T-helper 9 cell (primary cell): ENCODE measurements at places on chromosomes 16 and 17.

GRCh38 chr16:20411055-20411454 lies 1.7 kb downstream of the ACSM5 start:
- DNase-seq: no peak

GRCh38 chr17:9928601-9929333 lies 23.7 kb upstream of the RCVRN start:
- DNase-seq: no peak

DNA sequence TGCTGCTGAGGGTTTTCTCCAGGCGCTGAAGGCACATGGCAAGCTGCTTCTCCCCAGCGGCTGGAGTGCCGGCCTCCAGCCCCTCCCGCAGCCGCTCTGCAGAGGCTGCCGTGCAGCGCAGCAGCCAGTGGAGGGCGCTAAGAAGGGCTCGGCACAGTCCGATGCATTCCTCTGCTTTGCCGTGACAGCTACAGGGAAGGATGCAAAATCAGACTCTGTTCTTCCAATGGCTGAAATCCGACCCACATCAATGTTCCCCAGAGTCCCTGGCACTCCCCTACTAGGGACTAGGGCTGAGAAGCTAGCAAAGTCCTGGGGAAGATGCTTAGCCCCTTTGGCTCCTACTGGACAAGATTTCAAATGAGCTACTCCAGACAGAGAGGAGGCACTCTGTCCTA lies 19.0 kb downstream of the MED24 start:
- DNase-seq: no peak

DNA sequence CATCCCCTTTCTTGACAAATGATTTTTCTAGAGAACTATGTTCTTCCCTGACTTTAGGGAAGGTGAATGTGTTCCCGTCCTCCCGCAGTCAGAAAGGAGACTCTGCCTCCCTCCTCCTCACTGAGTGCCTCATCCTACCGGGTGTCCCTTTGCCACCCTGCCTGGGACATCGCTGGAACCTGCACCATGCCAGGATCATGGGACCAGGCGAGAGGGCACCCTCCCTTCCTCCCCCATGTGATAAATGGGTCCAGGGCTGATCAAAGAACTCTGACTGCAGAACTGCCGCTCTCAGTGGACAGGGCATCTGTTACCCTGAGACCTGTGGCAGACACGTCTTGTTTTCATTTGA lies 7.4 kb downstream of the NAT9 start:
- no peak for DNase-seq

GRCh38 chr17:49603238-49603637 lies 27.6 kb downstream of the NXPH3 start:
- no peak for DNase-seq

GRCh38 chr17:78414178-78415162 lies 36.0 kb downstream of the PGS1 start:
- peak; percentile 32 for DNase-seq

DNA sequence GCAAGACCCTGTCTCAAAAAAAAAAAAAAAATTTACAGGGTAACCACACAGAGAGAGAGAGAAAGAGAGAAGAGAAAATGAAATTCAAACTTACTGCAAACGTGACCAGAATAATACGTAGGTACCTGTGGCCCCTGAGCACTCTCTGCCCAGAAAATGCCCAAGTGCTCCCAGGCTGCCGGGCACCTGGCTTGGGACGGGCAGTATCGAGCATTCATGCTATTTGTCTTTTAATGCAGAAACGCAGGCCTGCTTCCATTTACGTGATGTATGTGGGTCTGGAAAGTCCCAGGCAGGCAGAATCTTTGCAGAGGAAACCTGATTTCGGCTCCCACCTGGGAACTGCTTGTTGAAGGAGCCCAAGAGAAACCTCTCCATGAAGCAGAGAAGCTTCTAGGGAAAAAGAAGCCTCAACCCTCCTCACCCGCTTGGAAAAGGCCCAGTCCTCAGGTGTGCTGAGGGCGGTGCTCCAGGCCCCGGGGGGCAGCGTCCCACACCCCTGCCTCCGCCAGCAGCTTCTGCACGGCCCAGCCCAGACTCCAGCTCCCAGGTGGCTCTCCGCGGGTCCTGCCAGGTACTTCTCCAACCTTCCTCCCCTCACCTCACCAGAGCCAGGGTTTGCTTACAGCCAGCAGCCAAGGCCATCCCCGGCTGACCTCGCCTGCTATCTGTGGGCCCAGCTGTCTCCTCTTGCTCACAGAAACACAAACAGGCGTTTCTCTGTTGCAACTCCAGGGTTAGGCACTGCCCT lies 14.0 kb downstream of the RPH3AL start:
- DNase-seq: no peak

DNA sequence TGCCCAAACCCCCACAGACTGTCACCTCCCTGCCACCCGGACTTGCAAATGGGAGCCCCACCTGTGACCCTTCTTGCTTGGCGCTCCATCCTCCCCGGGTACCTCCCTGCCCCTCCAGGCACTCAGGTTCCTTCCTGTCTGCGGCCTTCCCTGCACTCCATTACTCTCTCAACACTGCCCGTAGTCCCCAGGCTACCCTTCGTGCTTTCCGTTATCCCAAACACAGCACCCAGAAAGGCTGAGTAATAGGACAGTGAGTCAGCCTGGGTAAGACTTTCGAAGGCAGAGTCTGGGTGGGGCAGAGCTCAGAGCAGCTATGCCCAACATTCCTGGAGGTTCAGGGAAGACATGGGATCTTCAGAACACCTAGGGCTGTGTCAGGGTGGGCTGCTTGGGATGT lies 16.6 kb upstream of the C16orf74 start:
- DNase-seq: no peak

DNA sequence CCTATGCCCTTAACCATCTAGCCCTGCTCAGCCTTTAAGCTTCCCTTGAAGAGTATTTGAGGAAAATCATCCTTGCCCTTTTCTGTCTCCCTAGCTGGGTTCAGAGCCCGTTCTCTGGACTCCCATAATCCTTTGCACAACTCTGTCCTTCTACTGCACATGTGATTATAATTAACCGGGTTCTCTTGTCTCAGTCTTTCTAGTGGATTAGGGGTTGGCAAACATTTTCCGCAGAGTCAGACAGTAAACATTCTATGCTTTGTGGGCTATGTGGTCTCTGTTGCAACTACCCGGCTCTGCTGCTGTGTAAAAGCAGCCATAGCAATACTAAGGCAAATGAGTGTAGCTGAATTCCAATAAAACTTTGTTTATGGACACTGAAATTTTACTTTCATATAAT lies 80.0 kb downstream of the CDRT15 start:
- DNase-seq: no peak

DNA sequence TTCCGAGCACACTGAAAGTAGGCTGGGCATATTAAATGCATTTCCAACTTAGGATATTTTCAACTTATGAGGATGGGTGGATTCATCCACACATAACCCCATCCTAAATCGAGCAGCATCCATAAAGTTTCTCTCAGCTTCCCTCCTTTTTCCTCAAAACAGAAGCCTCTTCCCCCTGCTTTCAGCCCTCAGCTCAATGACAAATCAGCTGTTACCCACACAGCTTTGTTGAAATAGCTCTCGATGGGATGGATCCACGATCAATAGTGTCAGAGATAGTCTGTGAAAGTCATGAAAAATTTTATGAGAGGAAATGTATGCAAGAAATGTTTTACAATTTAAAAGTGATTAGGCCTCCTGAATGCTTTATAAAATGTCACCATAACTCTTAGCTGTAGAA lies 2.5 kb downstream of the DHX33 start:
- DNase-seq: no peak

GRCh38 chr17:19756546-19756945 lies 8.4 kb upstream of the ALDH3A1 start:
- DNase-seq: no peak

GRCh38 chr16:50335196-50335958 lies 33.4 kb downstream of the BRD7 start:
- DNase-seq: no peak

DNA sequence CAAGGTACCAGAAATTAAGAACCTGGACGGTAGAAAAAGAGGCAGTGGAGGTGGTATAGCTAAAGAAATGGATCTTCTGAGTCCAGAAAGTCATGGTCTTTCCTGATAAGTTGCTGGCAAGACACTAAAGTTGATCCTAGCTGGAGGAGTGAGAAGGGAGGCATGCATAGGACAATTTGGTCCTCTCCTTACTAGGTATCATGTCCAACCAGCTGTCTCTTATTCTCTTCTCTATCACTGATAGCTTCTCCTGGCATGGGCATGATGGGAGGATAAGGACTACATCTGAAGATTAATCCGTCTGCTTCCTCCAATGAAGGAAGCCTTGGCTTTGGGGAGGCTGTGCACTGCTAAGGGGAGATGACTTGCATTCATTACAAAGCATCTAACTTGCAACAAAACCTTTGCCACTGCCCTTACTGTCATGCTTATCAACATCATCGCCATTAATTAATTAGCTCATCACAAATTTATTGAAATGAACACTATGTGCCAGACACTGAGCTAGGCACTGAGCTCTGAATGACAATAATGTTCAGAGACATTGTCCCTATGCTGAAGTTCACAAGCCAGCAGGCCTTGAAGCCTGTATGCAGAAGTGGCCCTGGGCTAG lies 3.1 kb upstream of the FAM117A start:
- DNase-seq: no peak

- DNase-seq: no peak
These were observed 6.5 kb downstream of the GRB7 start for GRCh38 chr17:39744075-39744835.

DNA sequence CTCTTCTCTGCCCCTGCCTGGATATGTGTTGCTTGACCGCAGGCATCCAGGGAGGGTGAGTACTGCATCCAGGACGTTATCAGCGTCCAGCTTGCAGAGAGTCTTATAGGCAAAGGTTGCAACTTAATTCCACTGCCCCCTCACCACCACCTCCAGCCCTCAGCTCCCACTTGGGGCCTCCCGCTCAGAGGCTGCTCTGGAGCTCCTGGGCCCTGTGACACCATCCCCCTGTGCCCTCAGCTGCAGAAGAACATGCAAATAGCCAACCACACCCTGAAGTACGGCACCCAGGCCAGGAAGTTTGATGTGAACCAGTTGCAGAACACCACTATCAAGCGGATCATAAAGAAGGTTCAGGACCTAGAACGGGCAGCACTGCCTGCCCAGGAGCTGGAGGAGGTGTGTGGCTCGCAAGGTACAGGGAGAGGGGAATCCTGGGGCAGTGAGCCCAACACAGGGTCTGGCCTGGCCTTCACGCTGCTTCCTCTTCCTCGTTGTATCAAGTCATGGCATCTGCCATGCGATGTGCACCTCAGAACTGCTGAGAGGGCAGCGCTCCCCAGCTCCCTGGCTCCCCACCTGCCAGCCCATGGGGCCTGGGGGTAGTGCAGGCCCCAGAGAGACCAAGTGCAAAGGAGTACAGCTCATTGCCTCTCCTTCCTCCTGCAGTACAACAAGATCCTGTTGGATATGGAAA lies 9.6 kb downstream of the ACE start:
- DNase-seq: no peak

- DNase-seq: no peak
These were observed 18.2 kb upstream of the KRT20 start for GRCh38 chr17:40903129-40903847.

DNA sequence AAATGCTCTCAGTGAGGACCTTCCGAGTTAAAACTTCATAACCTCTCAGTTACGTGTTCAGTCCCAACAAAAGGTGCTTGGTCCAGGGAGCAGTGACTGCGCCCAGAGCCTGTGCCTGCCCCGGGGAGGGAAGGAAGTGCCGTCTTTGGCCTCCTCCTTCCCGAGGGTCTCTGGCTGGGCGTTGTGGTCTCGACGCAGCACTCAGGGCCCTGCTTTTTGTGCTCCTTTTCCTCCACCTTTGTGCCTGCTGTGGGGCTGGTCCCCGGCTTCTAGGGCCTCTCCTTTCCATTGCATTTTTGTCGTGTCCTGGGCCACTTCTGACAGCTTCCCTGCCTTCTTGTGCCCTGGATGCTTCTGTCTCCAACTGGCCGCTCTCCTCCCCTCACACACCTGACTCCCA lies 29.1 kb downstream of the CRAMP1 start:
- no peak for DNase-seq

DNA sequence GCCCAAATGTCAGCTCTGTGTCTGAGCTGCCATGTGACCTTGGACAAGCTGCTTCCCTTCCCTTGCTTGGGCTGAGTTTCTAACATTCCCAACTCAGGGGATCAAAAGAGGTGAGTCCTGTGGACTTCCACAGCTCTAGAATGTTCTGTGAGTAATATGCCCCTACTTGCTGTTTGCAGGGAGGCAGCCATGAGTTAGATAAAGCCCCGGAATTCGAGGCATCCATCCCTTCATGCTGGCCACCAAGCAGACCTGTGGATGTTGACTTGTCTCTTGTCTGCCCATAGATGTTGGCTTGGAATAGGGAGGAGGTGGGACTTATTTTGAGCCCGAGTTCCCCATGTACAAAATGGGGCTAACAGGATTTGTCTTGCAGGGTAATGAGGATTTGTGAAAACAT lies 36.2 kb downstream of the KSR1 start:
- DNase-seq: no peak

GRCh38 chr16:1362807-1363206 lies 11.1 kb downstream of the GNPTG start:
- DNase-seq: no peak

- DNase-seq: no peak
These were observed 2.5 kb downstream of the KANSL1 start for GRCh38 chr17:46190763-46191162.

DNA sequence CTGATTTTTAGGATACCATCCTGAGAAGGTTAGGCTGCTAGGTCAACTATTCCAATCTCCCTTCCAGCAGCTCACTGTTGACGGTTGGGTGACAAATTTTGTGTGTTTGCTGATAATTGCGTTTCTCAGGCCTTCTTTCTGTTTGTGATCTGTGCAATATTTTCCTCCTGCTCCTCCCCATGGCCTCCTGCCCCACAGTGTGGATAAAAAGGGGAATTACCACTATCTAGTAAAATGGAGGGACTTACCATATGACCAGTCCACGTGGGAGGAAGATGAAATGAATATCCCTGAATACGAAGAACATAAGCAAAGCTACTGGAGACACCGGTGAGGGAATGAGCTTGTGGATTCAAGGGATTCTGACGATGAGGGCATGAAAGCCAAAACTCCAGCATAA lies 9.2 kb downstream of the CHD3 start:
- no peak for DNase-seq

- no peak for DNase-seq
These were observed 22.0 kb downstream of the UBN1 start for GRCh38 chr16:4869147-4869805.

DNA sequence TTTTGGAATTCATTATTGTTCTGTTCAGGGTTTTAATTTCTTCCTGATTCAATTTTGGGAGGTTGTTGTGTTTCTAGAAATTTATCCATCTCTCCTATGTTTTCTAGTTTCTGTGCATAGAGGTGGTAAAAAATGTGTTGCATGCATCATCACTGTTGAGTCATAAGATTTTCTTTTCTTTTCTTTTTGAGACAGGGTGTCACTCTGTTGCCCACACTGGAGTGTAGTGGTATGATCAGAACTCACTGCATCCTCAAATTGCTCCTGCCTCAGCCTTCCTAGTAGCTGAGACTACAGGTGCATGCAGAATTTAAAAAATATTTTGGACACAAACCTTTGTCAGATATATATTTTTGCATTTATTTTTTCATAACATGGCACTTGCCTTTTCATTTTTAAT lies 184.8 kb downstream of the BCAS3 start:
- DNase-seq: no peak

GRCh38 chr17:51611585-51611984 lies 351.2 kb downstream of the UTP18 start:
- DNase-seq: no peak

GRCh38 chr16:86899151-86899550 lies 320.8 kb downstream of the FOXL1 start:
- no peak for DNase-seq

GRCh38 chr17:40071313-40072039 lies 8.7 kb downstream of the THRA start:
- no peak for DNase-seq
